Astrocyte (in vitro differentiated cells and primary cell): ENCODE measurements at places on chromosomes 5 and 9. TPM values are rescaled to one million over a fixed set of nuclear protein-coding genes. Genes with fewer than 3 reads are reported as not detected.

GRCh38 chr9:134725605-134725940 is 84.0 kb downstream of the COL5A1 start:
- peak; percentile 43 for DNase-seq

DNA sequence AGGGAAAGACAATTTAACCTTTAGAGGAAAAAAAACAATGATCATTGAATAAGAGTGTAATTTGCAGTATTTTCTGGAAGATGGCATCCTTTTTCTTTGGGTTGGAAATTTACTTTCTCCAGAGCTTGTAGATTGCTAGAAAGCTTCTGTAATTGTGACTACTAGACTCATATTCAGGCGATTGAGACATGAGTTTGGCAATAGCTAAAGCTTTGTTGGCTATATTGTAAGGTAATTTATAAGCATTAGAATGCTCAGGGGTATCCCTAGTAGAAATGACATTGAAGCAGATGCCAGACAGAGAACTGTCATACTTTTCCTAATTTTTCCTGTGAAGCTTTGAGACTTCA is 115.3 kb downstream of the UNC13B start:
- no peak for DNase-seq

Gene MEIKIN
- not detected in 2 replicates for total RNA-seq

DNA sequence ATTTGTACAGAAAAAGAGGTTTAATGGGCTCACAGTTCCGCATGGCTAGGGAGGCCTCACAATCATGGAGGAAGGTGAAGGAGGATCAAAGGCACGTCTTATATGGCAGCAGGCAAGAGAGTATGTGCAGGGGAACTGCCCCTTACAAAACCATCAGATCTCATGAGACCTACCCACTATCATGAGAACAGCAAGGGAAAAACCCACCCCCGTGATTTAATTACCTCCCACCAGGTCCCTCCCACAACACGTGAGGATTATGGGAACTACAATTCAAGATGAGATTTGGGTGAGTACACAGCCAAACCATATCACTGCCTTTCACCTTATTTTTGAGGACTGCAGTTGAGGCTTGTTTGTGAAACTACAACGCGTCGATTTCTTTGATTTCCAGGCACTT is 20.9 kb upstream of the NEUROG1 start:
- DNase-seq: no peak

GRCh38 chr9:77851882-77852595 is 179.6 kb downstream of the GNAQ start:
- no peak for DNase-seq

Gene EPB41L4A
- total RNA-seq: 8.2 and 11.1 TPM in 2 replicates

DNA sequence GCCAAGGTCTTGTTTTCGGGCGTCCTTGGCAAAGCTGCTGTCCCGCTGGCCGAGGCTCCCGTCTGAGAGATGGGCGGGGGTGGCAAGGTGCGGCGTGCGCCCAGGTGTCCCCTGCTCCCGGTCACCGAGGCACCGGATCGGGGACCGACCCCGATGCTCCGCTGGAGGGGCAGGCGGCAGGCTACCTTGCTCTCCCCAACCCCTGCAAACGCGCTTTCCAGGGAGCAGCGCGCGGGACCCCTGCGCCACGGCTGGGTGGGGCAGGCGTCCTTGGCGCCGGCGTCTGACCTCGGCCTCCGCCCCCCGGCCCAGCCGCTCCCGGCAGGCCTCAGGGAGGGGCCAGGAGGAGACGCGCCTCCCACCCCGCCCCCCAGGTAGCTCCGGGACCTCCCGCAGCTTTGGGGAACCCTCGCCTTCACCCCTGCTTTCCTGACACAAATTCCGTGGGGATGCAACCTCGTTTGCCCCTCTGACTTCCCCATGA is 551 bp downstream of the N4BP3 start:
- DNase-seq: no peak

GRCh38 chr5:165057145-165057544 is 1551.7 kb downstream of the MAT2B start:
- DNase-seq: no peak

DNA sequence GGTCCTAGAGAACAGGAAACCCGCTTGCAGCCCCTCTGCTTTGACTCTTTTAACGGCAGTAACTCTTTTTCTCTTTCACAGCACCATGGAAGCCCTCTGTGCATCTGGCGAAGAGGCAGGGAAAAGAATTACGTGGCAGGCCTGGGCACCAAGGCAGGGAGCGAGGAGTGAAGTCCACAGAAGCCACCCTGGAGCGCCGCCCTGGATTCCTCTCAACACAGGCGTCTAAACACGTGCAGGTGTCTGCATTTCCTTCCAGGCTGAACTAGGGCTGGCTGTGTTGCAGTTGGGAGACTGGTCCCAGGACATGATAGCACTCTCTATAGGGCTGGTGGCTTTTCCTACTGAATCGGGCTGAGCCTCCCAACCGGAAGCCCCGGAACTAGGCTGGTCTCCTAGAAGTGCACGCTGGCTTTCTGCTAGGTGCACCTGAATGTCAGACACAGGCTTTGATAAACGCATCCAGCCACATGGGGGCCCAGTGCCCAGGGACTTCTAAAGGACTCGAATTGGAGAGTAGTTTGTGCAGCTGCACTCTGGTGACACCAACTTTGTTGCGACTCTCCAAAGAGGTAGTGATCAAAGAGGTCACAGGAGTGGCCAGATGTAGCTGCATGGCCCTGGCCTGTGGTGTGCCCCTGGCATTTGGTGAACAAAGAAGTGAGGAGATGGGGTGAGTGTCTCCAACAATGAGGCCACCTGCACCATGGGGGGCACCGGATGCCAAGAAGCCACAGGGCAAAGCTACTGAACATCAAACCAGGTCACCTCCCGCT is 54.5 kb downstream of the AK8 start:
- no peak for DNase-seq

Gene CDX1
- 0.50 TPM in 1 of 2 replicates, not detected in the other for total RNA-seq

Gene DRD1
- 0.14 and 0.23 TPM in 2 replicates for total RNA-seq

DNA sequence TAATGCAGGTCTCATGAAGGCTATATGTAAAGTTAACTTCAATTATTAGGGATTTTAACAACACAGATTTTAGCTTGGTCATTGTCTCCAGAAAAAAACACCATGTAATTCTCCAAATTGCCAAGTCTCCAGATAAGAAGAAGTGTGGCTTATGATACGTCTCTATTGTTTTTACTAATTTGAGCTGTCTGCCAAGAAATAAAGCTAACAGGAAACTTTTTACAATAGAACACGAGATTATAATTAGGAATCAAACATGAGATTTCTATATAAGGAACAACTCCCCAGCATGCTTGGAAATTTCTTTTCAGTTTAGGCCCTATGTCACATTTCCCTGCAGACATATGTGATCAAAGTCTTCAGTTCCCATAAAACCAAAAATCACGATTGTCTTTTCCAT is 142.7 kb downstream of the MCTP1 start:
- DNase-seq: no peak

- DNase-seq: peak; percentile 54
Observed at GRCh38 chr5:131749138-131749537, 47.7 kb downstream of the FNIP1 start.

GRCh38 chr5:74576941-74577456 is 63.5 kb downstream of the ENC1 start:
- peak; percentile 62 for DNase-seq

Gene ZFP2
- total RNA-seq: 0.48 and 1.1 TPM in 2 replicates

- DNase-seq: no peak
Observed at GRCh38 chr5:14635656-14636055, 28.9 kb upstream of the OTULIN start.

Gene MARCHF11
- total RNA-seq: 0.79 TPM in 1 of 2 replicates, not detected in the other

DNA sequence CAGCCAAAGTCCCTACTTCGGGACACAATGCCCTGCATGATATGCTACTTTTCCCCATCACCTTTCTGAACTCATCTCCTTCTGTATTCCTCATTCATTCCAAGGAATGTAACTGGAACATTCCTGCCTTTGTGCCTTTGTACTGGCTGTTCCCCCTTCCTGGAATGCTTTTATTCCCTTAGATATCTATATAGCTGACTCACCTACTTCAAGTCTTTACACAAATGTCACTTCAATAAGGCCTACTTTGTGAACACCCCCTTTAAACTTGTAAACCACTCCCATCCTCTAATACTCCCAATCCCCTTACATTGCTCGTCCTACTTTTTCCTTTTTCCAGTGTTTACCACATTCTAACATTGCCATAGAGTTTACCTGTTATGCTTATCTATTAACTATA is 2.4 kb downstream of the NOL6 start:
- peak; percentile 50 for DNase-seq

DNA sequence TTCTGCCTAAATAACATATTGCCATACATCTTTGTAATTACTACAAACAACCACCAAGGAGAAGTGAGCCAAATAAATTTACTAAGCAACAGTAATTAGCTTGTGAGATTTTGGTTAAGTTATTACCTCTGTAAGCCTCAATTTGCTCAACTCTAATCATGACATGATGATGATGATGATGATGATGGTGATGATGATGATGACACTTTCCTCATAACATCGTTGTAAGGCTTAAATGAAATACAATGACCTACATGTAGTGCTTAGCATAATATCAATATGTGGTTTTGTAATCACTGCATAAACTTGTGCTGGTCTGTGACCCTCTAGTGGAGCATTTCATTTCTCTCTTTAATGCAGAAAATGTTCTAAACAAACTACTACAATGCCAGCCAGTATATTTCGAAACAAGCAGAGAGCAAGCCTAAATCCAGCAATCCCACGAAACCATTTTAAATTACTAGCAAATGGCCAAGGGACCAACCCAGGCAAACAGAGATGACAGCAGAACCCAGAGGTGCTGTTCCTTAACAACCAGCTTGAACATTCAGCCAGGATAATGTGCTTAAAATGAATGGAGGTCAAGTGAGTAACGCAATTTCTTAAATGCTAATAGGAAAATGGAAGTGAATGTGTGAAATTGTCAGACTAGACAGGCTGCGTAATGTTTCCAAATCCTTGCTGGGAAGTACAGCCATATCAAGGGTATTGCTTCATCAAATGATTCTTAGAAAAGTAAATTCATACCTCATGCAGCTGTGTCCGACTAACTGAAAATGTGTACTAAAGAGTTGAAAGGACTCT is 281.9 kb upstream of the PUM3 start:
- no peak for DNase-seq

GRCh38 chr9:114775981-114776380 is 29.9 kb downstream of the TNFSF15 start:
- DNase-seq: peak; percentile 33

DNA sequence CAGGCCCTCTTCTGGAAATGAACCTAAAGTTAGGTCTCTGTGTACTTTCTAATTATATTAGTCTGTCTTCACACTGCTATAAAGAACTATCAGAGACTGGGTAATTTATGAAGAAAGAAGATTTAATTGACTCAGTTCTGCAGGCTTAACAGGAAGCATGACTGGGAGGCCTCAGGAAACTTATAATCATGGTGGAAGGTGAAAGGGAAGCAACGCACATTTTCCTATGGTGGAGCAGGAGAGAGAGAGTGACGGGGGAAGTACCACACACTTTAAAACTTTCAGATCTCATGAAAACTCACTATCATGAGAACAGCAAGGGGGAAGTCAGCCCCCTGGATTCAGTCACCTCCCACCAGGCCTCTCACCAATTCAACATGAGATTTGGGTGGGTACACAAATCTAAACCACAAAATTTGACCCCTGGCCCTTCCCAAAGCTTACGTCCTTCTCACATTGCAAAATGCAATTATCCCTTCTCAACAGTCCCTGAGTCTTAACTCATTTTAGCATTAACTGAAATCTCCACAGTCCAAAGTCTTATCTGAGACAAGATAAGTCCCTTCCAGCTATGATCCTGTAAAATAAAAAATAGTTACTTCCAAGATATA is 40.7 kb downstream of the TRIP13 start:
- DNase-seq: no peak

- DNase-seq: no peak
Observed at GRCh38 chr5:39448506-39449128, 23.8 kb upstream of the DAB2 start.

DNA sequence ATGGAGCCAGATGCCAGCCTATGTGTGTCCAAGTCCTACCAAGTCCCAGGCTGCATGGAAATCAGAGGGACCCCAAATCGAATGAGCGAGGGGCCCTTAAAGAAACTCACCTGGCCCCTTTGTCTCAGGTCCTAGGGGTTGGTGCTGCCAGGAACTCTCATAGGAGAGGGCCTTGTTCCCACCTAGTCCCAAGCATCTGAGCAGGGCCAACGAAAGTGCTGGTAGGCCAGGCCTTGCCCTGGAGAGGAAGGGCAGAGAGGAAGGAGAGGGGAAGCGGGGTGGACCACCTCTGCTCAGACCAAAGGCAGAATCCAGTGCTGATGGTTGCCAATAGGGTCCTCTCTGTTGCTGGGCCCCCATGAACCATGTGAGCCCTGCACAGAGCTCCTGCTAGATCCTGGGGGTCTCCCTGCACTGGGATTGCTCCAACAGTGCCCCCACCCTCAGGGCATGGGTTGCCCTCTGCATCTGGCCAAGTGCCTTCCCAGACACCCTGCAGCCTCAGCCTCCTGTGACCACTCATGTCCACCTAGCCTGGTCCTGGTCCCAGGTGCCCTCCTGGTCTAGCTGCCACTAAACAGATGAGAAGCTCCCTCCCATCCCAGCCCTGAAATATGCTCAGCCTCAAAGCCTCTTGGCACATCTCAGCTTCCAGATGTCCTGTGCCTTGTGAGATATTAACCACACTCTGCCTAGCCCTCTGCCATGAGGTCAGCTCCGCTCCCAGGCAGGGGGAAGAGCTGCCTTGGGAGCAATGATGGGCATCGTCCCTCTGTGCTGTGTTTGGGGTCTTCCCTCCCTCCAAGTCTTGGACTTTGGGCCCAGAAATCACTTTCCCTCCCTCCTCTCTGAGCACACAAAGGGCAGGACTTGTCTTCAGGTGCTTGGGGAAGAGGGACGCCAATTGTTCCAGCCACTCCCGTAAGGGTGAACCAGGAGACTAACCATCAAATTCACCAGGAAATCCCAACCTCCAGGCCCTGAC is 109.6 kb downstream of the ADAMTS2 start:
- no peak for DNase-seq

GRCh38 chr5:60350794-60351193 is 349.2 kb downstream of the DEPDC1B start:
- DNase-seq: no peak

GRCh38 chr5:75368391-75368790 is 31.4 kb downstream of the HMGCR start:
- DNase-seq: peak; percentile 24

DNA sequence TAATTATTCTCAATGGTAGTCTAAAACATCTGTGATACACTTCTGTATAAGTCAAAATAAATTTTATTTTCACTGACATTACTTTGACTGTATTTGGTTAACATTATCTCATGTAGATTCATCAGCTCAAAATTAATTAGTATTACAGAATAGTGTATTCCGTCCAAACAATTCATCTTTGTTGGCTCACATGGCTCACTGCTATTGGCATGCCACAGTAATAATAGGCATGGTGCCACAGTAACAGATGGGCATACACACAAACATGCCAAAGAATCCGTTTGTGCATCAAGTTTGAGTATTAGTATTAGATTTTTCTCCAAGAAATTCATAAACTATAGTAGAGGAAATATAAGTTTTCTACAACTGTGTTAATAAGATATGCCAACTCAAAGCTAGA is 14.2 kb downstream of the AP3B1 start:
- no peak for DNase-seq

Gene PAIP2
- 64.2 and 75.3 TPM in 2 replicates for total RNA-seq

Gene SLCO6A1
- not detected in 2 replicates for total RNA-seq

DNA sequence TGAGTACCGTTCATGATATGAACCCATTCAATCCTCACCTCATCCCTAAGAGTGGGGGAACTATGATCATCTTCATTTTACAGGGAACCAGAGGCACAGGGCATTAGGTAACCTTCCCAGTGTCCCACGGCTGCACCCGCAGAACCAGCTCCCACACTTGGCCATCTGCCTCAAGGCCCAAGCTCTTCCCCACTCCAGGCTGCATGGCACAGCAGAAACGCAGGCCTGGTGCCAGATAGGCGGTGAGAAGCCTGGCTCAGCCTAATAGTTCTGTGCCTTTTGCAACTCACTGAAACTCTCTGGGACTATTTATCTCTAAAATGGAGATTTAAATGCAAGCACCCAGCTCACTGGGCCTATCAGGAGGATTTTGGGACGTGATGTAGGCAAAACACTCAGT is 90.8 kb upstream of the ZNF618 start:
- DNase-seq: no peak
